ENCODE measurements at places on chromosomes 2 and 18. TPM values are rescaled to one million over a fixed set of nuclear protein-coding genes. Genes with fewer than 3 reads are reported as not detected.
A peak's percentile ranks its signal among the peaks of the same experiment; 100 is the strongest.

The SLC19A3 gene
- 0.80 TPM for total RNA-seq

DNA sequence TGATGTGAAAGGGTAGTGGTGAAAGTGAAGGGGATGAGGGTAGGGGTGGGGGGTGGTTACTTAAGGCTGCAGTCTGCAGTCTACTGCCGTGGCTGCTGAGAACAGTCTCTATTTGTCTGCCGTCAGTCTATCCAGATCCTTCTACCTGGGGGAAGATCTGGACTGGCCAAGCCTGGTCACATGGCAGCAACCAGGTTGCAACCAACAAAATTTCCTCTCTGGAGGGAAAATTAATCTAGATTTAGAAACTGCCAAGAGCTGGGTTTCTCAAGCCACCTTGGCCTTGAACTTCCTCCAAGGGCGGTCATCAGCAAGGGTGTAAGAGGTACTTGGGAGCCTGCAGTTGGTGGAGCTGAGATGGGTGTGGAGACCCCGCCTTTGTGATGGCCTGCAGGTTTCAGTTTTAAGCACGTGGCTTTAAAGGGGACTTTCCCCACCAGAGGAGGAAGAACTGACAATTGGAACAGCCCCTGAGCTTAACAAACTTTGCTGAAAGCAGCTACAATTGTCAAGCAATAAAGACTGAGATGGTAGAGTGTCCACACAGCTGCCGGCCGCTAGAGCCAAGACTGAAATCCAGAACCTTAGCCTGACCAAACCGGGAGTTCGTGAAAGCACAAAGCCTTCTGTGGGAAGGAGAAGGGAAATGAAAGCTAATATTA is 31.4 kb upstream of the KCMF1 start:
- no peak overlapping the region for H3K4me3 ChIP-seq
- no peaks in the 10 kb centered on the region for H3K4me1 ChIP-seq
- DNase-seq = no peak
- no peaks in the 10 kb centered on the region for H3K27me3 ChIP-seq
- H3K27ac ChIP-seq = no peak overlapping the region

DNA sequence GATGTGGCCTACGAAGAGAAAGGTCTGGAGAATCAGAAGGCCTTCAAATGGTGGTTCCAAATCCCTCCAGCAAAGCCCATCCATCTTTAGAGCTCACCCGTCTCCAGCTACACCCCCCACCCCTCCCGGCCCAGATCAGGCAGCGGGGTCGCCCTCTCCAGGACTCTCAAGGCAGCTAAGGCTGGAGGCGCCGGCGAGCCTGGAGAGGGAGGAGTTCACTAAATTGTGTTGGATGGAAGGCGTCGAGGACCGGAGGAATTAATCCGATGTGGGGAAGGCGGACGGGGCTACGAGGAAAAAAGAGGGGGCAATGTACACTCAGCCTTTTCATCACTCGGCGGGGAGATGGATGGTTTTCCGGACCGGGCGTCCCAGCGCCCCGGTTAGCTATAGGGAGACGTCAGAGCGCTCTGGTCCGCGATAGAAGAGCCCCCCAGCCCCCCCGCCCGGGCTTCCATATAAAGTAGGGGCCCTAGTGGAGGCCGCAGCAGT is at the start of gene GRP:
GRP (plus strand) TSS at position 487 of the 492 bp plus-strand sequence. CDS start 108 bp downstream, outside the sequence.
- peaks cover 51% of the 10 kb centered on the region for H3K27me3 ChIP-seq
- H3K4me3 ChIP-seq = no peak within 1 kb of the TSS
- no peak within 1 kb of the TSS for H3K27ac ChIP-seq
- no peaks in the 10 kb centered on the region for H3K36me3 ChIP-seq

DNA sequence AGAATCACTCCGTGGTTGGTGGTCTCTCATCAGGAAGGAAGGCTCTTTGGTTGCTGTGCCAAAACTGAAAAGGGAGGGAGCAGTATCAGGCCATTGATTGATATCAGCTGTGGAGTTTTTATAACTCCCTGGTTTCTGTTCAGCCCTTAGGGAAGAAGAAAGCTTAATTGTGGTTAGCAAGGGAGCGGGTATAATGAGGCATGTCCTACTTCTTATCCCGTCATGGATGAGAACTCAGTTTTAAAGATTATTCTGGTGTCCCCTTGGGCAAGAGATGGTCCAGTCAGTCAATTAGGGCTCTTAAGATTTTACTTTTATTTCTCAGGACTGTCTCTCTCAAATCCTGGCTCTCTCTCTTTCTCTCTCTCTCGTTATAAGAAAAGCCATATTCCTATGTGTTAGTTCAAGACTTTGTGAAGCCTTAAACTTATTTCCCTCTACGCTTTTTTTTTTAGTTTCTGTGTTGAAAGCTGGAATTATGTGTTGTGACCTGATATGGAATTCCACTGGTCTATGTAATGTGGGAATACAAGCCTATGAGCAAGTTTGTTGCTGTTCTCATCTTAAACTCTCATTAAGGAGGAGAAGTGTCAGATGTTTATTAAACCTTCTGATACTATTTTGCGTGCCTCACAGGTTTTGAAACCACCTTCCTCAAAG is 514.0 kb upstream of the CDH2 start:
- H3K4me1 ChIP-seq = no peaks in the 10 kb centered on the region
- H3K27me3 ChIP-seq = no peaks in the 10 kb centered on the region
- H3K4me3 ChIP-seq = no peak overlapping the region
- no peak for DNase-seq
- H3K36me3 ChIP-seq = no peaks in the 10 kb centered on the region

The DUSP11 gene
- total RNA-seq = 15.3 TPM

DNA sequence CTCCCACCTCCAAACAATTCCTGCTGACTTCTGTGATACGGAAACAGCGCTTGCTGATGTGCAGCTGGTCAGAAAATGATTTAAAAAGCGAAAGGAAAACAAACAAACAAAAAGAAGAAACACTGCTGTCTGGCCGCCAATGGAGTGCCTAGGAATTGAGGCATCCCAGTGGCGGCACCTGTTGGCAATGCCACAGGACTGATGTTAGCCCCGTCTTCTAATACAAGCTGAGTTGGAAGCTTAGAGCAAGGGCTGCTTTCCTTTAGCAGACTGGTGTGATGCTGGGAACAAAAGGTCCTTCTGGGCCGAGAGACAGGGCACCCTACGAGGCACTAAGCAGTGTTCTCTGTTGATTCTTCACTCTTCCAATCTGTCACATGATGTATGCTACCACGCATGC is 163.6 kb upstream of the REV1 start:
- no peak overlapping the region for H3K27ac ChIP-seq
- no peaks in the 10 kb centered on the region for H3K27me3 ChIP-seq
- no peaks in the 10 kb centered on the region for H3K36me3 ChIP-seq
- H3K4me1 ChIP-seq = peaks cover 5% of the 10 kb centered on the region

- H3K36me3 ChIP-seq = no peaks in the 10 kb centered on the region
- H3K27ac ChIP-seq = no peak overlapping the region
- peaks cover 4% of the 10 kb centered on the region for H3K4me1 ChIP-seq
Measured at GRCh38 chr18:62409821-62410220, 84.7 kb downstream of the TNFRSF11A start.

DNA sequence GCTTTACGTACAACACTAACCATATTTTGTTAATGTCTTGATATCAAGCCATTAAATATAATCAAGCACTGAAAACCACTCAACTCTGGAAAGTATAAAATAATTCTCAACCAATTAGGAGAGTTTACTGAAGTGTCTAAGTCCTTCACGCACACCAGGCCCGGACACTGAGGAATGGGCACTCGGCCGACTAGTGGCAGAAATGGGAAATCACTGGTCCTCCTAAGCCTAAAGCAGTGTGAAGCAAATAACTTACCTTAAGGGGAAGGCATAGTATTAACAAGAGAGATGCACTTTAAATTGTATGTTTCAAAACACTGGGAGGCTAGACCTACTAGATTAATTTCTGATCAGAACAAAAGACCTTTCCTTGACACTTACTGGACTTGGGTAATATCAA is 45.7 kb downstream of the FAM210A start:
- H3K4me1 ChIP-seq = peaks cover 31% of the 10 kb centered on the region
- H3K27me3 ChIP-seq = no peaks in the 10 kb centered on the region
- H3K36me3 ChIP-seq = no peaks in the 10 kb centered on the region
- no peak overlapping the region for H3K27ac ChIP-seq

The BOLL gene
- 8.1 TPM for total RNA-seq

DNA sequence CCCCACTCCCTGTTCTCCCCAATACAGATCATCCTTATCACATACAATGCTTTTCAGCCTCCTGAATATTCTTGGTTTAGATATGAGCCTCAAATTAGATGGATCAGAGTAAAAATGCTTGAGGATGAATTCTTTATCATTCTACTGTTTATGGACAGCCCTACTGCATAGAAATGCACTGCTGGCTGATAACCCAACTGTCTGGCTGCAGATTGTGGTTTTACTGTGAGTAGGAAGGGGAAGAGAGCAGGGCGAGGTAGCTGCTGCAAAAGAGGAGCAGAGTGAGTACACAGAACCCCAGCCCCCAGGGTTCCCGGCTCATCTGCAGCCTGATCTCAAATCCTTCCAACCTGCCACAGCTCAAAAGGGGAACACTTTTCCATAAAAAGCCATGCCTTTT is 29.4 kb upstream of the NCOA1 start:
- no peak for DNase-seq
- H3K4me1 ChIP-seq = peaks cover 13% of the 10 kb centered on the region
- H3K36me3 ChIP-seq = no peaks in the 10 kb centered on the region

GRCh38 chr2:238567067-238567855 is 140.5 kb downstream of the ASB1 start:
- no peak for DNase-seq
- H3K27me3 ChIP-seq = no peaks in the 10 kb centered on the region
- no peaks in the 10 kb centered on the region for H3K36me3 ChIP-seq

DNA sequence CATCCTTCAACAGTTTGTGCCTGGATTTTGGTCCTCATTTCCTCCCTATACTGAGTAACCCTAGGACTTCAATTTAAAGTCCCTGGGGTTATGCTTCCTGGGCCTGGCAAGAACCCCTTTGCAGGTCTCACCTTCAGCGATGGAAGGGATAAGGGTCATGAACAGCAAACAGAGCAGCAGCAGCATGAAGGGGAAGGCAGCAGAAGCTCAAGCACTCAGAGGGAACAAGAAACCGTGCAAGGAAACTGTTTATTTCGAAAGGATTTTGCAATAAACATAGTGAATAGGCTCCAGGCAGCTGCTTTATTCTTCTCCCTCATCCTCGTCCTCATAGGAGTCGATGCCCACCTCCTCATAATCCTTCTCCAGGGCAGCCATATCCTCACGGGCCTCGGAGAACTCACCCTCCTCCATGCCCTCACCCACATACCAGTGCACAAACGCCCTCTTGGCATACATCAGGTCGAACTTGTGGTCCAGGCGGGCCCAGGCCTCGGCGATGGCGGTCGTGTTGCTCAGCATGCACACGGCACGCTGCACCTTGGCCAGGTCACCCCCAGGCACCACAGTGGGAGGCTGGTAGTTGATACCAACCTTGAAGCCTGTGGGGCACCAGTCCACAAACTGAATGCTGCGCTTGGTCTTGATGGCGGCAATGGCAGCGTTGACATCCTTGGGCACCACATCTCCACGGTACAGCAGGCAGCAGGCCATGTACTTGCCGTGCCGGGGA is 2.8 kb upstream of the TUBA4B start:
- H3K27me3 ChIP-seq = no peaks in the 10 kb centered on the region
- DNase-seq = no peak
- peak overlapping the region; percentile 99 for H3K27ac ChIP-seq
- H3K4me3 ChIP-seq = peak overlapping the region; percentile 37

GRCh38 chr2:3288470-3289170 is 89.0 kb downstream of the EIPR1 start:
- no peaks in the 10 kb centered on the region for H3K4me1 ChIP-seq
- H3K36me3 ChIP-seq = no peaks in the 10 kb centered on the region
- no peak overlapping the region for H3K4me3 ChIP-seq
- no peaks in the 10 kb centered on the region for H3K27me3 ChIP-seq
- no peak for DNase-seq

The ITPRIPL1 gene
- not detected for total RNA-seq

DNA sequence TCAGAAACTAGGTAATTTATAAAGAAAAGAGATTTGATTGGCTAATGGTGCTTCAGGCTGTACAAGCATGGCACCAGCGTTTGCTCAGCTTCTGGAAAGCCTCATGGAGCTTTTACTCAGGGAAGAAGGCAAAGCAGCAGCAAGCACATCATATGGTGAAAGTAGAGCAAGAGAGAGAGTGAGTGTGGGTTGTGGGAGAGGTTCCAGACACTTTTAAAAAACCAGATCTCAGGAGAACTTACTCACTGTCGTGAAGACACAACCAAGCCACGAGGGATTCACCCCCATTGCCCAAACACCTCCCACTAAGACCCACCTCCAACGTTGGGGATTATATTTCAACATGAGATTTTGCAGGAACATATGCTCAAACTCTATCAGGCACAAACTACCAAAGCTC is 554.6 kb upstream of the TNP1 start:
- no peak for DNase-seq
- H3K36me3 ChIP-seq = no peaks in the 10 kb centered on the region
- no peaks in the 10 kb centered on the region for H3K27me3 ChIP-seq
- no peak overlapping the region for H3K27ac ChIP-seq

DNA sequence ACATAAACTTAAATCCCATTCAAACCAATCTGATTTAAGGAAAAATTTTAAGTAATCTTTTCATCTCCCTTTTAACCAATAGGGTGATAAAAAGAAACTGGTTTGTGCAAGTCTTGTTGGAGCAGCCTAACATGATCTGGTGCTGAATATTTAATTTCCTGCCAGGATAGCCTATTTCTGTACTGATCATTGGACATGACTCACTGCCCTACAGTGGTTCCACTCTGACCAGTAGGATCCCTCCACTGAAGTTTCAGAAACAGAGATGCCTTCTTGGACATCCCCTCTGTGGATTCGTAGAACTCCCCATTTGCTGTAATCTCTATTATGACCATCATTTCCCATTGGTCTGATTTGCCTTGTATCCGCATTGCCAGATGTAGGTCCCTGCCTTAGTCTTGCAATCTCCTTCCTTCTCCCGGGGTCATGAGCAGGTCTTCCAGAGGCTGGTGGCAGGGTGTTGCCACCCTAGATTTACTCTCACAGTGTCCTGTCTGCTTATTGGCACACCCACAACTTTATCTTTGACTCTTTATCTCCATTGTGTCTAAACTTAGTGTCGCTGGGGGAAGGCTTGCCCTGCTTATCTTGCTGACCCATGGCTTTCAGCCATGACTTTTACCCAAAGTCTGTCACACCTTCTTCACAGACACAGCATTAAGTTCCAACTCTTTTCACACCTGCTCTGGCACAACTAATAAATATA is 12.3 kb upstream of the SETBP1 start:
- H3K4me1 ChIP-seq = no peaks in the 10 kb centered on the region
- H3K36me3 ChIP-seq = no peaks in the 10 kb centered on the region
- H3K27ac ChIP-seq = no peak overlapping the region
- DNase-seq = no peak
- H3K27me3 ChIP-seq = no peaks in the 10 kb centered on the region

GRCh38 chr2:208010506-208010905 is 14.8 kb downstream of the PLEKHM3 start:
- no peaks in the 10 kb centered on the region for H3K36me3 ChIP-seq
- no peaks in the 10 kb centered on the region for H3K27me3 ChIP-seq
- DNase-seq = no peak
- H3K4me1 ChIP-seq = peaks cover 37% of the 10 kb centered on the region
- H3K4me3 ChIP-seq = no peak overlapping the region

All from gastrocnemius medialis (tissue), 4 donors.